ENCODE measurements at places on chromosomes 6 and 20. TPM values are rescaled to one million over a fixed set of nuclear protein-coding genes. Genes with fewer than 3 reads are reported as not detected.

- H3K27me3 ChIP-seq: no peaks in the 10 kb centered on the region
- no peak overlapping the region for H3K4me3 ChIP-seq
- H3K36me3 ChIP-seq: no peaks in the 10 kb centered on the region
- DNase-seq: no peak
- no peak overlapping the region for H3K27ac ChIP-seq
- no peaks in the 10 kb centered on the region for H3K4me1 ChIP-seq
These were observed 916.0 kb upstream of the FLRT3 start for GRCh38 chr20:15253431-15253830.

The MLN gene
- total RNA-seq: not detected

DNA sequence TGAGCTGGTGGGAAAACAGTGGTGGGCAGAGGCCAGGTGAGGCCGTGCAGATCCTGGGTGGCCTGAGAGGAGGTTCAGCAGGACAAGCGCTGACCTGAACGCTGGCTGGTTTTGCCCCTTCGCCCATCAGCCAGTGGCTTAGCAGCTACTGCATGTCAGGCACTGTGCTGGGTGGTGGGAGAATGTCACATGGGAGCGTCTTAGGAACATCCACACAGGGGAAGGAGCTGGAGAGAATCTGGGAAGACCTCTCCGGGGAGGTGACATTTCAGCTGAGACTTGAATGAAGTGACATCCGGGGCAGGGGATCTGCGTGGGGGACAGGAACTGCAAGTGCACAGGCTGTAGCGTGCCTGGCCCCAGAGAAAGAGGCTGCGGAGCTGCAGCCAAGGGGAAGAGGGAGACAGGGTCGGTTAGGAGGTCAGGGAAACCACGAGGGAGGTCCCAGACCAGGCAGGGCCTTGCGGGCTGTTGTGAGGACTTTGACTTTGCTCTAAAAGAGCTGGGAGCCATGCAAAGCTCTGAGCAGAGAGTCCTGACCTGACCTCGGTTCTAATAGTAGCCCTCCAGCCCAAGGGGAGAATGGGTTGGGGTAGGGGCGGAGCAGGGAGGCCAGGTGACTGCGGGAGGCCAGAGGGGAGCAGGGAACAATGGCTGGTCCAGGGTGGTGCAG lies 156.8 kb upstream of the PTPN1 start:
- H3K4me1 ChIP-seq: peaks cover 28% of the 10 kb centered on the region
- peak overlapping the region; percentile 9 for H3K4me3 ChIP-seq
- no peak for DNase-seq
- no peaks in the 10 kb centered on the region for H3K36me3 ChIP-seq

- H3K36me3 ChIP-seq: peaks cover 2% of the 10 kb centered on the region
- no peaks in the 10 kb centered on the region for H3K27me3 ChIP-seq
- no peak overlapping the region for H3K4me3 ChIP-seq
- no peak overlapping the region for H3K27ac ChIP-seq
- DNase-seq: no peak
- peaks cover 23% of the 10 kb centered on the region for H3K4me1 ChIP-seq
These were observed 7.8 kb upstream of the E2F1 start for GRCh38 chr20:33693741-33694638.

- H3K4me1 ChIP-seq: no peaks in the 10 kb centered on the region
- H3K27ac ChIP-seq: no peak overlapping the region
- H3K4me3 ChIP-seq: no peak overlapping the region
These were observed 222.0 kb downstream of the MAFB start for GRCh38 chr20:40467067-40467466.

DNA sequence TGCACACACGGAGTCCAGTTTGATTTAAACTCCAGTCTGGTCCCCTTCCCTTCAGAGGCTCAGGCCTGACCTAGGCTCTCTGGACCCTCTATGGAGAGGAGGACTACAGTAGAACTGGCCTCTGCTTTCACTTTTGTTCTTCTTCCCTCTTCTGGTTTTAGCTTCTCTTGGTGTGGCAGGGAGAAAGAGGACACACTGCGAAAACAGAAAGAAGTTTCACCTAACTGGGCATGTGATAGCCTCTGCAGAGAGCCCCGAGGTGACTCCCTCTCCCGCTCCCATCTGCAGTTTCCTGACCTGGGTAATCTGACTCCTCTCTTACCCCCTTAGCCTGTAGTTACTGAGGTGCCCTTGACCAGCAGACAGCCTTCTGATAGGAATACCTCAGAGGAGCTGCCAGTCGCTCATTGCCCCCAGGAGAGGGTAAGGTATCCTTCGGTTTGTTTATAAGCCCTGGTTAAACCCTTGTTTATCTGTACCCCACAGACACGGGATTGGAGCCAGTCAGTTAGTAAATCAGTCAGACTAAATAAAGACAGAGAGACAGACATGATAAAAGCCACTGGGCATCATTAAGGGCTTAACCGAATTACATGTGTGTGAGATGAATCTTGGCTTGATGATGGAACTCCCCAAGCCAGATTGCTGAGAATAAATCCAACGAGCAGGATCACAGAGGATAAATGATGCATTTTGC lies 12.0 kb upstream of the DTNBP1 start:
- no peak overlapping the region for H3K4me3 ChIP-seq
- no peak for DNase-seq
- peaks cover 23% of the 10 kb centered on the region for H3K27me3 ChIP-seq
- no peak overlapping the region for H3K27ac ChIP-seq
- H3K36me3 ChIP-seq: no peaks in the 10 kb centered on the region

DNA sequence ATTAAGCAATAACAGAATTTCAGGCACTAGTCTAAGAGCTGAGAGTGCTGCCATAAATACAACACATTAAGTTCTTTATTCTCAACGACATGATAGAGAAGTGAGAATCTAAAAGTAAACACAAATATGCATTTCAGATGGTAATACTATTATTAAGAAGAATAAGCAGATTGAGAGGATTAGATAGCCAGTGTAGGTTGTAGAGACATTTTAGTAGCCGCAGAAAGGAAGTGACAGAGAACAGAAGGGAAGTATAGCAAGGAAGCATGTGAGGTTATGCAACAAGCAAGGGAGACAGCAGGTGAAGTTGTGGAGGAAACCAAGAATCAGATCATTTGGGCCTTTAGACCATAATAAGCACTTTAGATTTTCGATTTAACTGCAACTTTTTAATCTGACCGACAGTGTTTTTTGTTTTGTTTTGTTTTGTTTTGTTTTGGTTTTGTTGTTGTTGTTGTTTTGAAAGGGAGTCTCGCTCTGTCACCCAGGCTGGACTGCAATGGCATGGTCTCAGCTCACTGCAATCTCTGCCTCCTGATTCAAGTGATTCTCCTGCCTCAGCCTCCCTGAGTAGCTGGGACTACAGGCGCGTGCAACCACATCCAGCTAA lies 737.0 kb upstream of the ADGRB3 start:
- H3K36me3 ChIP-seq: no peaks in the 10 kb centered on the region
- H3K4me1 ChIP-seq: no peaks in the 10 kb centered on the region
- no peak for DNase-seq
- H3K4me3 ChIP-seq: no peak overlapping the region

All from activated naive CD8-positive, alpha-beta T cell treated with anti-CD3 and anti-CD28 coated beads, Interleukin-2, amount 10 ng/mL, durations not matched to agents 7 days and 5 days (primary cell).